CD4-positive, alpha-beta T cell treated with Interleukin-15 for 1 hour (primary cell): ENCODE measurements at places on chromosomes 7 and 10.

GRCh38 chr7:159093351-159093971 lies 51.2 kb downstream of the VIPR2 start:
- no peak for DNase-seq

- DNase-seq = peak; percentile 36
Observed at GRCh38 chr7:151351027-151351426, 9.4 kb downstream of the NUB1 start.

- DNase-seq = no peak
Observed at GRCh38 chr7:42025635-42026375, 211.2 kb downstream of the GLI3 start.

DNA sequence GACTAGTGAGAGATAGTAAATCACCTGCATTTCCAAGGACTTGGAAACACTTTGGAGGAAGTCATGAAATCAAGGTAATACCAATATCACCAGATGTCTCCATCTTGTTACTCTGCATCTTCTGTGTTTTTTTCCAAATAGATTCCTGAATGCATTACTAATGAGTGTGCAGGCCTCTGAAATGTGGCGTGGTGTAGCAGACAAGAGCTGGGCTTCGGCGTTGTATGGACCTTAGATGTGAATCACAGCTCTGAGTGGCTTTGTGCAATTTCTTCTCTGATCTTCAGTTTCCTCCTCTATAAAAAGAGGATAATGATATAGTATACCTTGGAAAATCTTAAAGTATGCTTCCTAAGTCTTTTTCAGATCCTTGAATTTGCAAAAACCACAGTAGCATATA lies 9.6 kb upstream of the MYPN start:
- DNase-seq = no peak

- no peak for DNase-seq
Observed at GRCh38 chr7:114229246-114229645, 185.4 kb upstream of the FOXP2 start.

DNA sequence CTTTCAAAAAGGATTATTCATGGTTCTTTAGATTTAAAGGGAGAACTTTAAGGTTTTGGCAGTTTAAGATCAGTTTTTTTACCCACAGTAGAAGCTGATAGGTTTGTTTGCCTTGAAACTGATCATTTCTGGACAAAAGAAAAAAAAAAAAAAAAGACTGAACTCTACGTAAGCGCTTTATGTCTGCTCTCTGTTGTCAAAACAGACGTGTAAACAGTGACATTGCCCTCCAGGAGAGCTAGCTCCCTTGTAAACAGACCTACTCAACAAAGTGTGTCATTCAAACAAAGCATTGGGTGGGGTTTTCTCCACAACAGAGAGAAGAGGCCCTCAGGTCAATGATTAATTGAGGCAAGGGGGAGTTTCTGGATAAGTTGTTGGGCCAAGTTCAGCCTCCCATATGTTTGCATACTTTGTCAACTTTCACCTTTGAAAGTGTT lies 568.1 kb upstream of the LRRN3 start:
- DNase-seq = no peak
